ENCODE measurements at places on chromosomes 12 and 14.

DNA sequence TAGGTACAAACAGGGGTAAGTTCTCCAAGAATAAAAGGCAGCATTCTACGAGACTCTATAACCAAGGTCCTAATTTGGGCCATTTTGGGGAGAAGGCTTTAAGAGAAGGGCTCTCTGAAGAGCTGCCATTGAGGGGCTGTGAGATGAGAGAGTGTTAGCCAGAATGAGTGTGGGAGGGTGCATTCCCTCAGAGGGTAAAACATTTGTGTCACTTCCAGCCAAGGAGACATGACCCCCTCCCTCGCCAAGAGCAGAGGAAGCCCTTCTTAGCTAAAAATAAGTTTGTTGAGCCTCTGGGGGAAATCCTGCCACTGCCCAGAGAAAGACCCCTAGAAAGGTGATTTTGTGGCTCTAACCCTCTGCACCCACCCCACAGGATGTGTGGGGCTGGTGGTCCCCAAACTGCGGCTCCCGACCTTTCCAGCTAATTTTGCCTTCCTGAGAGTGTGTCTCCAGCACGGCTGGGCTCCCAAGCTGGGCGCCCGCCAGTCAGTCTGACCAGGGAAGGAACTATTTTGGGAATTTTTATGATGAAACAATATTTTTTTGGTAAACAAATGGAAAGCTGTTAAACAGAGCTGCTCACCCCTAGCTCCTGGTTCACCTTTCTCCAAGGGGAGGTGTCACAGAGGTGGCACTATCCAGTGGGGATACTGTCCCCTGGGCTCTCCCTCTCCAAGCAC lies 65.9 kb upstream of the JDP2 start:
- no peak for DNase-seq

DNA sequence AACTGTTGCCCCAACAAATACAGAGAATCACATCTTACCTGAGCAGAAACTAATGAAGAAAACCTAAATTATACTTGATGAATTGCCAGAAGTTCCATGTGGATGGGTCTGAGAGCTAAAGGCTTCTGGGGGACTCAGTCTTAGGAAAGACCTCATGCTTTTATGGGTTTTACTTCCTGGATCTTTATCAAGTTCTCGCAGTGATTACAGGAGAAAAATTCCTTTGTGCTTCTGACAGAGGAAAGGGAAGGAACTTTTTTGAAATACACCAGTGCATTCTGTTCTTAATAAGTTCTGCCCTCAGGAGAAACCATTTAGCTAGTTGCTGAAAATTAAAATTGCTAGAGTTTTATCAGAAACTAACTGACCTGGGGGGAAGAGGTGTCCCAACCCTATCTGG lies 203.9 kb upstream of the KITLG start:
- no peak for DNase-seq

DNA sequence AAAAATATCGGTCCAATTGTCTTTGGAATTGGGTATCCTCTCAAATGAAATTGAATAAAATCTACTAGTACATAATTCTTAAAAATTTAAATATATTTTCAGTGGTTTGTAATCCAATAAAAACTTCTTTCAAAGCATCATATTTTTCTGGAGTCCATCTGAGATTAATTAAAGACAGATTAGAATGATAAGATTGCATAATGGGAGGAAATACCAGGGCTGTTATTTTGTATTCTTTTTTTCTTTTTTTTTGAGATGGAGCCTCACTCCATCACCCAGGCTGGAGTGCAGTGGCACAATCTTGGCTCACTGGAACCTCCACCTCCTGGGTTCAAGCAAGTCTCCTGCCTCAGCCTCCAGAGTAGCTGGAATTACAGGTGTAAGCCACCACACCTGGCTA lies 103.8 kb downstream of the TMTC3 start:
- DNase-seq = no peak

DNA sequence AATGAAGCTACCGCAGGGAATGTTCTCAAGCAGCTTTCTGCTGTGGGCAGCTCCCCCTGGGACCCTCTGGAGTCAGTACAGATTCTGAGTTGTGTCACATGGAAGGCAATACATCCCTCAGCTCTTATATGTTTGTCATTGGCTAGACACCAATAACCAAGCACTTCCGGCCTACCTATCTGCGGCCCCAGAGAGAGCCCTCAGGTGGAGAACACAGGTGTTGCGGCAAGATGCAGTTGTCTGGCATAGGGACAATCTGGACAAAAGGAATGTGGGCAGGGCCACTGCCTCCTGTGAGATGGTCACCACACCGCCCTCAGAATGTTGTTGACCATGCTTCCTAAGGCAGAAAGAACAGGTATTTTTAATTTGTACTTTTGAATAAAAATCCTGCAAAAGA lies 118.7 kb downstream of the BRMS1L start:
- peak; percentile 26 for DNase-seq

GRCh38 chr12:10354071-10354470 lies 35.8 kb downstream of the KLRK1 start:
- DNase-seq = no peak

GRCh38 chr12:77382096-77382742 lies 316.9 kb upstream of the E2F7 start:
- no peak for DNase-seq

GRCh38 chr14:70649803-70650202 lies 8.1 kb downstream of the TTC9 start:
- no peak for DNase-seq

All from activated naive CD8-positive, alpha-beta T cell treated with anti-CD3 and anti-CD28 coated beads, Interleukin-2, amount 50 U/mL, for 24 hours (primary cell).